ENCODE measurements at places on chromosomes 2 and 18.

DNA sequence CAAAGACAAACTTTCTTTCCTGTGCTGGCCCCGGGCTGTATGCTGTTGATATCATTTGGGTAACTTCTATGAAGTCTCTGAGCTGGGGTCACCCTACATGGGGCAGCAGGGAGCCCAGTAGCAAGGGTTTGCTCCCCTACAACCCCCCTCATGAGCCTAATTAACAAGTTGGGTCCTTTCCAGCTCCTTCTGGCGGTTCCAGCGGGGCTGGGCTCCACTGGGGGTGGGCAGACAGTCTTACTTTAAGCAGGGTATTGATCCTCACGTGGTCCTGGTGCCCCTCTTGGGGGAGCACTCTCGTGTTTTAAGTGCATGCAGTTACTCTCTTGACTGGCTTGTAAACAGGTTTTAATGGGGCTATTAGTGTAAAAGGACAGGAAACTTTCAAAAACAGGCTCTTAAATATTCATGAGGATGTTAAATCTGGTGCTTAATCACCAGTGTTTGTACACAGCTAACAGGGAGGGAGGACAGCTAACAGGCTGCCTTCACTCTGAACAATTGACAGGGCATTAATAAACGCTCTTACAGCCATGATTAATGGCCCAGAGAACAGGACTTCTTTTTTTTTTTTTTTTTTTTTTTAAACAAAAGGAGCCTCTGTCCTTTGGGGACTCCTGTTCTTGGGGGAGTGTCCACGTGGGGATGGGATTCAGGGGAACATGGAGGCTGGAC, 36.6 kb upstream of the SKOR2 start:
- no peak for DNase-seq

- DNase-seq = no peak
Observed at GRCh38 chr2:67268797-67269196, 128.3 kb upstream of the ETAA1 start.

- no peak for DNase-seq
Observed at GRCh38 chr2:238287737-238288649, at the start of gene PER2. Gene PER2 (minus strand): TSS chr2:238288610. CDS start chr2:238277936, 10,674 bp downstream.

DNA sequence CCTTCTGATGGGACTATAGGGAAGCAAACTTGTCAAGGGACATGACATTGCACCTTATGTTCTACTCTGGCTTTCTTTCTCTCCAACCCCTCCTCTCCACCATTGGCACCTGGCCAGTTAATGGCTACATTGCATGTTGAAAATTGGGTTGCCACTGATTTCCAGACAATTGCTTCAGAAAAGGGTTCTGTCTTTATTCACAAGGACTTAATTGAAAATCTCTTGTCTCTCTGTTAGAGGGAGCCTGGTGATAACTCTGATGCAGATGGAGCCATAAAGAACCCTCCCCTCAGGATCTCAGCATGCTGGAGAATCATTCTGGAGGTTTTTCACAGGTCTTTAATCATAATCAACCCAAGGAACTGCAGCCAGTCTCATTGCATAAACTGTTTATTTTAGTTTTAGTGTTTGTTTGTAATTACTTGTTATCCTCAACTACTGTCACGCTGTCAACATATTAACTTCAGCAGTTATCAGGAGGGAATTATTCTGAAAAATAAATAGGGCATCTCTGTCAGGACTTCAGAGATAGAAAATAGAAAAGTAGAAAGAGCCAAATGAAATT, 316.8 kb downstream of the RIT2 start:
- DNase-seq = no peak

- DNase-seq = no peak
Observed at GRCh38 chr2:235639885-235640284, 146.0 kb downstream of the AGAP1 start.

- DNase-seq = no peak
Observed at GRCh38 chr2:233275223-233275622, 23.8 kb downstream of the ATG16L1 start.

- DNase-seq = no peak
Observed at GRCh38 chr2:150129921-150130575, 357.4 kb downstream of the RND3 start.

DNA sequence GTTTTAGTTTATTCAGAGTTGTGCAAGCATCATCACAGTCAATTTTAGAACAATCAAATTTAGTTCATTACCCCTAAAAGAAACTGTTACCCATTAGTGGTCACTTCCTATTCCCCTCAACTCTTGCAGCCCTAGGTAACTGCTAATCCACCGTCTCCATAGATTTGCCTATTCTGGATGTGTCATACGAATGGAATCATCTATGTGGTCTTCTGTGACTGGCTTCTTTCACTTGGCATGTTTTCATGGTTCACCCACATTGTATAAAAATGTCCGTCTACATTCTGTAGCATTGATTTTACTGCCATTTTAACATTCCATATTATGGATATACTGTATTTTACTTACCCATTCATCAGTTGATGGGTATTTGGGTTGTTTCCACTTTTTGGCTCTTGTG, 5.3 kb upstream of the CEP68 start:
- DNase-seq = no peak
